ENCODE measurements at places on chromosomes 13 and 19.

DNA sequence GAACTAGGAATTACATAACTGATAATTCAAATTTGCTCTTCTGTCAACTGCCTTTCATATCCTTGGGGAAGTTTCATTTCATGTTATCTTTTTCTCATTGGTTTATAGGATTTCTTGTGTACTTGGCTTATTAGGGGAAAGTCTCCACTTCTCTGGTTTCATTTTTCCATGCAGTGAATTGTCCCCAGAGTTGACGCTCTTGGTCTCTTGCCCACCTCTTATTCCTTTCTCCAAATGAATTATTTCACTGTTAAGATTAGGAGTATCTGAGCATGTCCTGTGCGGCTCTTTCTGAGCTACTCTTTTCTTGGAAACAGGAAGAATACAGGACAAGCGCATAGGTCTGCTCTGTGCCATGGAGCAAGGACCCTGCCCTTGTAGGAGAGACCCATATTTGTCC lies 104.8 kb downstream of the POSTN start:
- no peak for DNase-seq

GRCh38 chr19:51457351-51458013 lies 772 bp downstream of the SIGLEC8 start:
- no peak for DNase-seq

- no peak for DNase-seq
Measured at GRCh38 chr13:37342205-37342604, 236.7 kb upstream of the CSNK1A1L start.

DNA sequence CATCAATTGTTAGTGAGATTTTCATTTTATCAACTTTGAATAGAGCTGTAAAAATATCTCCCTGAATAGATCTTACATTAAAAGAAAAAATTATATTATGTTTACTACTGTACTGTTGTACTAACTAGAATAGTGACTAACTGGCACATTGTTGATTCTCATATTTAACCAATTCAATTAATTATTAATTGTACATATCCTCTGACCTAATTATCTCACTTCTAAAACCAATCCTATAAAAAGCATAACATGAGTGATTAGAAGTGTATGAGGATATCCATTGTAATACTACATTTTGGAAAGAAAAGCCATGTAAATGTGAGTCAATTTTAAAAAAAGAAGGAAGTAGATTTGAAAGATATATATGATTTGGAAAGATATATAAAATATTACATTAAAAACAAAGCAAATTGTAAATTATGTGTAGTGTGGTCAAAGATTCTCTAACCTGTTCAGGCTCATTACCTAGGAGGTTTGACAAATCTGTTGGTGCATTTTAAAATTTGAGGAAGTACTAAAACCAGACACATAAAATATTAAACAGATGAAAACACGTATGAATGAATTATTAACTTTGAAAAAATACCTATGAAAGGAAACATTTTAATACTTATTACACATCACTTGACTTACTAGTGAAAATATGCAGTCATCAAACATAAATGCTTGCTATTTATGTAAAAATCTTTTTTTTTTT lies 829.8 kb upstream of the SLC10A2 start:
- DNase-seq: no peak

DNA sequence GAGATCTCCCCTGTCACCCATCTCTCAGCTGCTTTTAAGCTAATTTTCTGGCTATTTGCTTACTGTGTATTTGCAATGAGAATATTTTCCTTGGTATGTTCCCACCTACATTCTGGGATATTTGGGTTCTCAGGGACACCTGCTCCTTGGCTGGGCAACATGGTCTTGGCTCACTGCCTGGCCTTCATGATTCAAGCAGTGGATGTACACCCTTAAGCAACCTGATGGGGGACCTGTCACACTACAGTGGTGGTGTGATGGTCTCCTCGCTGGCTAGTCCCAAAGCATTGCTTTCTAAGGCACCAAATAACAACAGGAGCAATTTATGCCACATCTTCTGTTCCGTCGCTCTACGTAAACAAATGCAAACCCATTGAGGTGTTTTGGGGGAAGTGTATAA lies 35.3 kb upstream of the RFC3 start:
- DNase-seq: no peak

GRCh38 chr13:76764429-76764828 lies 121.8 kb downstream of the KCTD12 start:
- no peak for DNase-seq

DNA sequence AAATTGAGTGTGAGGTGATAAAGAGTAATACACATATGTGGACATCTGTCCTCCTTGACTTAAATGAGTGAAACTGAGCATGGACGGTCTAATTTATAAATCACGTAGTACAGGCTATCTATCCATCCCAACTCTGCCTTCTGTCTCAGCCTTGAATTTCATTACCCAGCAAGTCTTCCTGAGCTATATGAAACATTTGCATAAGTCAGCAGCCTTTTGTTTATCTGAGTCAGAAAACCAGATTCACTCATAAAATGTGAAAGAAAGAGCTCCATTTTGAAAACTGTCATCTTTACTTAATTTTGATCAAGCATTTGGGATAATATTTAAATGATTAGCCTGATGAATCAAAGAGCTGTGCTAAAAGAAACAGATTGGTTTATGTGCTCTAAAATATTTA lies 197.9 kb downstream of the LHFPL6 start:
- DNase-seq: no peak

GRCh38 chr19:50794876-50795663 lies 4.9 kb downstream of the ACP4 start:
- no peak for DNase-seq

DNA sequence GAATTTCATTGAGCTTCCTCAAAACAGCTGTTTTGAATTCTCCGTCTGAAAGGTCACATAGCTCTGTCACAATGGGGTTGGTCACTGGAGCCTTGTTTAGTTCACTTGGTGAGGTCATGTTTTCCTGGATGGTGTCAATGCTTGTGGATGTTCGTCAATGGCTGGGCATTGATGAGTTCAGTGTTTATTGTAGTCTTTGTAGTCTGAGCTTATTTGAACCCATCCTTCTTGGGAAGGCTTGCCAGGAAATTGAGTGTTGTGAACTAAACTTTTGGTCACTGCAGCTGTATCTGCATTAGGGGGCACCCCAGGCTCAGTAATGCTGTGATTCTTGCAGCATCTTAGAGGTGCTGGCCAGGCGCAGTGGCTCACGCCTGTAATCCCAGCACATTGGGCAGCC lies 22.0 kb downstream of the BLOC1S3 start:
- no peak for DNase-seq

DNA sequence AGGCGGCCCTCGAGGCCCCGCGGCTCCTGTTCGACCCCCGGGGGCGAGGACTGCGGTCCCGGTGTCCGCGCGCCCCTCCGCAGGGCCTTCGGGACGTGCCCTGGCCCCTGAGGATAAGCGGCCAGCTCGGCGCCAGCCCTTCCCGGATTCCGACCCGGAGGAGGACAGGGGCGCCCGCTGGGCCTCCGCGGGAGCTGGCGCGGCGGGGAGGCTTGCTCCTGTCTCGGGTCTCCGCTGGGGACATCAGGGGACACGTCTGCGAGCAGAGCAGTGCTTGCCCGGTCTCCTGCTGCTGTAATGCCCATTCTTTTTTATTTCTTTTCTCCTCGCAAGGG lies 829 bp downstream of the B3GLCT start:
- peak; percentile 20 for DNase-seq

- no peak for DNase-seq
Measured at GRCh38 chr19:40906512-40906911, 24.5 kb upstream of the CYP2A7 start.

DNA sequence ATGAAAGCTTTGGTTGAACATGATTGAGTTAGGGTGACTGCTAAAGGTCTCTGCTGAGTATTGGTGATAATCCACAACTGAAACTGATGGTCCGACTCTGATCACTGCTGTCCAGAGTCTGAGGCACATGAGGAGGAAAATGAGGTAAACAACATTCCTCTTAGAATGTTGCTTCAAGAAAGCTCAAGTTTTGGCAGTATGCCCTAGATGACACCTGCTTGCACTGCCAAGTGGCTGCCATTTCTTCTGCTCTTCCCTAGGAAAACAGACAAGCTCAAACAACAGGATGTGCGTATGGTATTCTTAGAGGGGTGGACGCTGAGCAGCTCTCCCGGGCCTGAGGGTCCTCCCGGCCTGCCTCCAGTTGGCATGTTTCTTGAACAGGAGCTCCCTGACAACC lies 15.2 kb upstream of the MTIF3 start:
- no peak for DNase-seq

DNA sequence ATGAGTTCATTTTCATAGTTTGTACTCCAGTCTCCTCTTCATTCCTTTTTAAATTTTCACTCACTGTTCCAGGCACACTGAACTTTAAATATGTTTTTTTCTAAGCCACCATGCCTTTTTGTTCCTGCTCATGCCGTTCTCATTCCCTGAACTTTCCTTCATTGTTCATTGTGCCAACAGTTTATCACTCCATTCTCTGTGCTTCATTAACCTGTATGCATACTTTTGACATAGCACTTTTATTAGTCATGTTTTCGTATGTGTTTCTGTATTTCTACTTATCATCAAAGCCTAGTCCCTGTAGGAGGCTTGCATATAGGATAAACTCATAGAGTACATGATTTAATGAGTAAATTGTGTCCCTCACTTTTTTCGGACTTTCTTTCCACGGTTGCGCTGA lies 65.3 kb downstream of the PCDH20 start:
- DNase-seq: no peak

DNA sequence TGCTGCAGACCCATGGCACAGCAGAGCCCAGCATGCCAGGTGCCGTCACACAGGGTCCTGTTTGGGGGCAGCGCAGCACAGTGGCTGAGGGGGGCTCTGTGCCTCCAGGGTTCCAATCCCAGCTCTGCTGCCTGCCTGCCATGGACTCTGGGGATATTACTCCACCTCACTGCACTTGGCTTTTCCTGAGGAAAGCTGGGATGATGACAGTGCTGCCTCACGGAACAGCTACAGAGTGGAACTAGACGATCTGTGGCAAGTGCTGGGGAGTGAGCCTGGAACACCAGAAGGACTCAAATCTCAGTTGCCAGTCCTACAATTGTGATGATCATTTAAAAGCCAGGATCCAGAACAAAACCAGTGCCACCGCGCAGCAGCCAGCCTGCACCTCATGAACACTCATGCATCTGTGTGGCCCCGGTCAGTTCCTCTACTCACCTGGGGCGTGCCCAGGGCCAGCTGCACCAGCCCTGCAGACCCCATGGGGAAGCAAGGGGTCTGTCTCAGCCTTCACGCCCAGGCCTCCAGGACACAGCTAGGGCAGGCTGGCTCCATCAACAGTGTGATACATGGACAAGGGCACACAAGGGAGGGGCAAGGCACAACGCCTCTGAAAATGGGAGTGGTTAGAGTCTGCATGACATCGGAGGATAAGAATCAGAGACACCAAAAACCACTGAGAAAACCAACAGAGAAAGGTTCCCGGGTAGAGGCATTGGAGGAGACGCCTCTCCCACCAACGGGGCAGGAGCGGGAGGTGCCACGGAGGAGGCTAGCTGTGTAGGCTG lies 55.2 kb downstream of the ATP7B start:
- DNase-seq: no peak

DNA sequence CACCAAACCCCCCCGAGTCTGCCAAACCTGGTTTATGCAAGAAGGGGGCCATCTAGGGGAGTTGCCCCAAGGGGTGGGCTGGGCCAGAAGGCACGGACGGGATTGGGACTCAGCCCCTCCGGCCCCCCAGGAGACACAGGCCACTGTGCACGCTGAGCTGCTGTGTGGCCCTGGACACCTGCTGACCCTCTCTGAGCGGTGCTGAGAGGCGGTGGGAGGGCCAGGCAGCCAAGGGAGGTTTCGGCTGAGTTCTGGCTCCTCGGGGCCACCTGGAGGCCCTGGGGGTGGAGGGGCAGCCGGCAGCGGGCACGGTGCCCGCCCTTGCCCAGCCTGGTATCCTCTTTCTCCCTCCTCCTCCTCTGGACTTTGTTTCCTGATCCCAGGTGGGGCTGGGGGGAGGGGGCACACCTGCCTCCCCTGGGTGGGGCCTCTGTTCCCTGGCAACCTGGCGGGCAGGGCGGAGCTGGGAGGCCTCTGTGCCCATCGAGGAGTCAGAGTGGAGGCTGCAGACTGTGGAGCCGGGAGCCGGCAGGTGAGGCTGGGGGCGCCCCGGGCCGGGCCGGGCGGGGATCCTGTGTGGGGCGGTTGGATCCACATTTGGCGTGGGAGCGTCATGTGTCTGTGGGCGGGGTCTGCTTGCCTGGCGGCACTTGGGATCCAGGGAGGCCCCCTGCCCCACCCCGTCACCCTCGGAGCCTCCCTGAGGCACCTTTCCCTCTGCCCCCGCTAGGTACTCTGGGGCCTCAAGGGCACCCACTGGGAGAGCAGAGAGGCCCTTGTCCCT lies at the start of gene MISP:
TSS of gene MISP (plus strand) at position 473 of the 784 bp plus-strand sequence. CDS start 5,835 bp downstream, outside the sequence.
- DNase-seq: no peak

DNA sequence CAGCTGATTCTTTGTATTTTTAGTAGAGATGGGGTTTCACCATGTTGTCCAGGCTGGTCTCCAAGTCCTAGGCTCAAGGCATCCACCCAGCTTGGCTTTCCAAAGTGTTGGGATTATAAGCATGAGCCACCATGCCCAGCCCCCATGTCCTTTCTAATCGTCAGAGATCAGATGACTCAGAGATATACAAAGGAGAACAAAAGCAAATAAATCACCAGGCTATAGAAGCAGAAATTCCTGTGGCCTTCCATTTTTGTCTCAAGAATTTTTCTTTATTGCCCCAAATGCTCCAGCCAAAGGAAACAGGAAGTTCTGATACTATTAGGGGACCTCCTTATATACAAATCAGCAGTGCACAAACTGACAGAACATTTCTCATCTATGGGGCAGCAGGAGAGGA lies 207.8 kb downstream of the RFC3 start:
- no peak for DNase-seq

DNA sequence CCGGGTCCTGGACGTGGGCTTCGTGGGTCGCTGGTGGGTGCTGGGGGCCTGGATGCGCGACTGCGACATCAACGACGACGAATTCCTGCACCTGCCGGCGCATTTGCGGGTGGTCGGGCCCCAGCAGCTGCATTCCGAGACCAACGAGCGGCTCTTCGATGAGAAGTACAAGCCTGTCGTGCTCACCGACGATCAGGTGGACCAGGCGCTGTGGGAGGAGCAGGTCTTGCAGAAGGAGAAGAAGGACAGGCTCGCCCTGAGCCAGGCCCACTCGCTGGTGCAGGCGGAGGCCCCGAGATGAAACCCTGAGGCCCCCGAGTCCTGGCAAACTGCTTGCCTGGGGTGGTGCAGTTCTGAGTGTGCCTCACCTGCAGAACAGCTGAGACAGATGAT lies 787 bp downstream of the TIMM29 start:
- no peak for DNase-seq

- DNase-seq: no peak
Measured at GRCh38 chr13:53920916-53921315, 892.3 kb downstream of the OLFM4 start.

All from stimulated activated CD8-positive, alpha-beta memory T cell treated with anti-CD3 and anti-CD28 coated beads, Interleukin-4, amount 100 ng/mL, for 1 hour (primary cell).